ENCODE measurements at places on chromosomes 12 and 14. TPM values are rescaled to one million over a fixed set of nuclear protein-coding genes. Genes with fewer than 3 reads are reported as not detected.
A peak's percentile ranks its signal among the peaks of the same experiment; 100 is the strongest.

DNA sequence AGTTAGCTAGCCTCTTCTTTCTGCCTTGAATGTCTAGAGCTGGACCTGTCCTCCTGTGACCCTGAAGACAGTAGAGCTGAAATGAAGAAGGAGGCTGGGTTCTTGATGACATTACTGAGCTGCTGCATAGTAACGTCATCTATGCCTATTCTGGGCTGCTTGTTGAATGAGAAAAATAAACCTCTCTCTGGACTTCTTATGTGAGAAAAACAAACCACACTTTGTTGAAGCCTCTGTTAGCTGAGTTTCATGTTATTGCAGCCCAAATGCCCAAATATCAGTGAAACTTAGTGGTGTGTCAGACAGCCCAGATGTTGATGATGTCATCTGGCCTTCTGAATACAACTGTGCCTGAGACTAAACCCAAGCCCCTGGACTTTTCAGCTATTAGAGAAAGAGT is 67.0 kb upstream of the MAX start:
- DNase-seq, result no peak

DNA sequence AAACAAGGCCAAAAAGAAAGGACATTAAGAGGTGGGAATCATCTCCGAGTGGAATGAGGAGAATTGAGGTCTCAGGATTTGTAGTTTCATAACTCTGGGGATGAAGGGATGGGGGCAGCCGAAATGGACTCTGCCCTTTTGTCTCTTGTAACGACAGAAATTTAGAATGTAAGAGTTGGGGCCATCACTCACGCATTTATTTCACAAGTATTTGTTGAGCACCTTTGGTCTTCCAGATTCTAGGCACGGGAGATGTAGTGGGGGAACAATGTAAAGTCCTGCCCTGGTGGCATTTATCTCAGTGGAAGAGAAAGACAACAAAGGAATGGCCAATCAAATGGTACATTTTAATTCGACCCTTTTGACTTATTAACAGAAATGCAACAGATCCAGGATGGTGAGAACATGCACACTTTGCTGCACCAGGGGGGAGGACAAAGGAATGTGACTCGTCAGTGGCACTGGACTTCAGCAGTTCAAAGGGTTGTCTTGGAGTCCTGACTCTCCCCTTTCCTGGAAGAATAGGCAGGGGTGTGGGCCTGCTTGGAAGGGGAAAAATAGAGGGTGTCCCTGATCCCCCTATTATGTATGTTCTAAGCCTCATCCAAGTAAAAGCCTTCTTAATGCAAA is 102.0 kb downstream of the TMEM30B start:
- no peak for DNase-seq

DNA sequence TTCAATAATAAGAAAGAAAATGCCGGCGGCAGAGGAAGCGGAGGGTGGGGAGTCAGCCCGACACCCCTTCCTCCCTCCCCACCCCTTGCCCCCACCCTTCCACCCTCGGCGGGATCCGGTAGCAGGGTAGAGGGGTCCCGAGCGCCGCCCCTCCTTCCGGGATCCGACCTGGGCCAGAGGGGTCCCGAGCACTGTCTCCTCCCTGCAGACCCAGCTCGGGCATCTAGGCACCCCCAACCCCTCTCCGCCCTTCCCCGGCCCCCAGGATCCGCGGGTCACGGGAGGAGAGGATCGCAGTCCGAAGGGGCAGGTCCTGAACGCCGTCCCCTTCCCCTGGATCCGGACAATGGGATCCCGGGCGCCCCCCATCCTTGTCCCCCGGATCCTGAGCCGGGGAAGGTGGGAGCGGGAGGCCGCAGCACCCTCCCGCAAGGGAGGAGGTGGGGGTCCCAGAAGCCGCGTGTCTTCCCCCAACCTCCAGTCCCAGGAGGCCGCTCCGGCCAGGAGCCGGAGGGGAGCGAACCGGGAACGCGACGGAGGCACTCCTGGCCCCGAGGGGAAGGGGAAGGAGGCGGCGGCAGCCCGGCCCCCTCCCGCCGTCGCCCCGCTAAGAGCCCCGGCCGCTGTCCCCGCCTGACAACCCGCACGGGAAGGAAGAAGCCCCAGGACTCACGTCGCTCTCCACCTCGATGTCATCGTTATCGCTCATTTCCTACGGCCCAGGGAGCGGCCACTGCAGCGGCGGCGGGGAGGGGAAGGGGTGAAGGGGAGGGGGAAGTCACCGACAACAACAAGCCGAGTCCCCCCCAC is 481 bp downstream of the MAX start:
- peak; percentile 10 for DNase-seq

The SRGAP1 gene
- 0.05 TPM for total RNA-seq

The HSPA2 gene
- 11.2 TPM for total RNA-seq

Measured in activated T-helper 1 cell treated with anti-CD3 and anti-CD28 coated beads, Interleukin-12 subunit alpha, Interleukin-12 subunit beta, Interleukin-2, Interleukin-4 antibody, amounts not matched to agents 30 ng/mL and 10 ng/mL and 1 ng/mL, durations not matched to agents 14 hours and 24 hours and 36 hours (primary cell).